ENCODE measurements at places on chromosomes 16 and 17. TPM values are rescaled to one million over a fixed set of nuclear protein-coding genes. Genes with fewer than 3 reads are reported as not detected.

Gene C17orf100
- total RNA-seq, result 1.8 TPM

Gene NDE1
- total RNA-seq, result 115 TPM

Gene RUNDC3A
- total RNA-seq, result 0.08 TPM

- H3K4me1 ChIP-seq, result no peaks in the 10 kb centered on the region
- no peak for DNase-seq
- no peak overlapping the region for H3K27ac ChIP-seq
- H3K27me3 ChIP-seq, result no peaks in the 10 kb centered on the region
- H3K4me3 ChIP-seq, result no peak overlapping the region
Measured at GRCh38 chr16:53982631-53983042, 278.7 kb downstream of the FTO start.

GRCh38 chr16:65716737-65717700 lies 595.2 kb upstream of the CDH11 start:
- no peak overlapping the region for H3K4me3 ChIP-seq
- no peaks in the 10 kb centered on the region for H3K36me3 ChIP-seq
- DNase-seq, result no peak

DNA sequence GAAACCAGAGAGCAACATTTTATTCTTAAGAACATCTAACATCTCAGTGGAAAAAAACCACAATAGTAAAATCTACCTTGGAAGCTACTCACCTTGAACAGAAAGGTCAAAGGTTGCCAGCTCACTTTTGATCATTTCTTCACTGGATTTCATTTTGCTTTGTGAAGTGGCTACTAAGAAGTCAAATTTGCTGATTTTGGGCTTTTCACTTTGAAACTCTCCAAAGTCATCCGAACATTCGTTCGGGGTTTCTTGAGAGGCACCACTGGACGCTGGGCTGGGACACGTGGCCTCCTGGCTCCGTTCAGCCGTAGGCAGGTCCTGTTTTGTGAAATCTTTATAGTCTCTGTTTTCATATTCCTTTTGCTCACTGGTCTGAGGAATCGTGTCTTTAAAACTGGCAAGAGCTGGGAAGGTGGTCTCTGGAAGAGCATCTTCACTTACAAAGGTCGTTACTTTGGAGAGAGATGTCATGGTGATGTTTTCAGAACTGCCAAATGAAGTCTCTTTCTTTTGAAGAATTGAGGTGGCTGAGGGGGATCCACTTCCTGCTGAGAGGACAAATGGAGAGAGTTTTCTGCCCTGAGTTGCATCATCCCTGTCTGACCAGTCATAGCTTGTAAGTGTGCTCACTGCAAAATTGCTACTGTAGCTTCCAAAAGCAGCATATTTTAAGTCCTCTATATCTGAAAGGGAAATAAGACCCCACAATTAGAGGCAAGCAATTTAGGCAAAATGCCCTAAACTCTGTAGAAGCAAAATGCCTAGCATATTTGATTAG lies 52.4 kb downstream of the DUSP14 start:
- no peak for DNase-seq
- H3K4me1 ChIP-seq, result peaks cover 22% of the 10 kb centered on the region
- H3K27ac ChIP-seq, result peak overlapping the region; percentile 92
- H3K4me3 ChIP-seq, result no peak overlapping the region

DNA sequence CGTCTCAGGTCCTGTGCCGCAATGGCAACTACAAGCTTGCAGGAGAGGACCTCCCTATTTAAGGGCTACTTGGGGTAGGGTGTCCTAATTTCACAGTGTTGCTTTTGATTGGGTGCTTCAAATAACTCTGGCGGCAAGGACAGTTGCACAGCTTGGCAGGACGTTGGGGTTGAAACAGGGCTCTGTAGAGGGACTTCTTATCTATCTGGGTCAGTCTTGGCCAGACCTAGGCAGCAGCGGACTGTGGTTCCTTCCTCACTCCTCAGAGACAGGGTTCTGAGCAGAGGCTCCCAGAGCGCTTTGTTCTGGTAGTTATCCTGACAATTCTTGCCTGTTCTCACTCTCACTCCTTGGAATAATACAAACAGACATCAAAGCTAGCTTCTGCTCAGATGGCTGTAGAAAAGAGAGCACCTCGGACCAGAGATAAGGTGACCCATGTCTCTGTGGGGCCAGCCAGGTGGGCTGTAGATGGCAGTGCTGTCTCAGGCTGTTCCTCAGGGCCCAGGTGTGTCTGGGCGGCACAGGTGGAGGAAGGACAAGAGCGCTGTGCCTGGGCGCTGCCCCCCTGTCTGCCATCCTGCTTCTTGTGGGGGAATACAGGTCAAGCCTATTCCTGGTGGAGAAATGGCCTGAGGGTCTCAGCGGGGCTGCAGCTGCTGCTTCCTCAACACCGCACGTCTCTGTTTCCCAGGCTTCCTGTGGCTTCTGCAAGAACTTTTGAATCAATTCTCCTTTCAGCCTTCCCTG lies 61.0 kb downstream of the PLD6 start:
- no peak overlapping the region for H3K4me3 ChIP-seq
- no peaks in the 10 kb centered on the region for H3K27me3 ChIP-seq
- H3K27ac ChIP-seq, result no peak overlapping the region
- H3K36me3 ChIP-seq, result peaks cover 10% of the 10 kb centered on the region

- H3K27me3 ChIP-seq, result no peaks in the 10 kb centered on the region
- peak overlapping the region; percentile 51 for H3K27ac ChIP-seq
- peaks cover 2% of the 10 kb centered on the region for H3K36me3 ChIP-seq
- no peak overlapping the region for H3K4me3 ChIP-seq
Measured at GRCh38 chr17:50360486-50361115, 12.4 kb downstream of the MRPL27 start.

GRCh38 chr17:42039794-42040763 lies 10.3 kb downstream of the C17orf113 start:
- H3K4me3 ChIP-seq, result no peak overlapping the region
- H3K27ac ChIP-seq, result no peak overlapping the region
- H3K36me3 ChIP-seq, result no peaks in the 10 kb centered on the region
- peaks cover 15% of the 10 kb centered on the region for H3K27me3 ChIP-seq
- no peak for DNase-seq
- peaks cover 5% of the 10 kb centered on the region for H3K4me1 ChIP-seq
